ENCODE measurements at places on chromosomes 16 and 17.

DNA sequence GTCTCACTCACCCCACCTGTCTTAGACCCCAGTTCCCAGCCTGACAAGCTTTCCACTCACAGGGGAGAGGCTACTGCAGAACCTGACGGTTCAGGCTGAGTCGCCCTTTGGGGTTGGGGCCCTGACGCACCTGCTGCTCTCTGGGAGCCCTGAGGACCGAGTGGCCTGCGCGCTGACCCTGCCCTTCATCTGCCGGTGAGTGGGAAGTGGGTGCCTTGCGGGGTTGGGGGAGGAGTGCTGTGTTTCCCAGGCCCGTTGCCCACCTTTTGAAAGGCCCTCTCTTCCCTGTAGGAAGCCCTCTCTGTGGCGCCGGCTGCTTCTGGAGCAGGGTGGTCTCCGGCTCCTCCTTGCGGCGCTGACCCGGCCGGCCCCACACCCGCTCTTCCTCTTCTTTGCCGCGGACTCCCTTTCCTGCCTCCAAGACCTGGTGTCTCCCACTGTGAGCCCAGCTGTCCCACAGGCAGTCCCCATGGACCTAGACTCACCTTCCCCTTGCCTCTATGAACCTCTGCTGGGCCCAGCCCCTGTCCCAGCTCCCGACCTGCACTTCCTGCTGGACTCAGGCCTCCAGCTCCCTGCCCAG, 6.1 kb upstream of the TGFB1I1 start:
- no peak for DNase-seq

DNA sequence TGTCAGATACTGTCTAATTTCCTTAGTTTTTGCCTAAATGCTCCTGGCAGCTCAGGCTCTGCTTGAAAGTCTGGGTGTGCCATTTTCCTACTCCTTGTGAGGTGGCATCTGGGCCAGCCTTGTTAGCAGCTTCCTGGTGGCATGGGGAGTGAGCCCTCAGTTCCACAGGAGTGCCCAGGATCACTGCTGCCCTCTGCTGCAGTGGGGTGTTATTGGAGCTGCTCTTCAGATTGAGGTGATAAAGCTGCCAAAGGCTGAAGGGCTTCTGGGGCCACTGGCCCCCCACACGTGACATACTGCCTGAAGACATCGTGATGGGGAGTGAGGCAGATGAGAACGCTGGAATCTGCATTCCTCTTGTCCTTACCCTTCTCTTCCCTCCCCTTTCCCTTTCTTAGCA, 27.4 kb downstream of the CEP95 start:
- no peak for DNase-seq

DNA sequence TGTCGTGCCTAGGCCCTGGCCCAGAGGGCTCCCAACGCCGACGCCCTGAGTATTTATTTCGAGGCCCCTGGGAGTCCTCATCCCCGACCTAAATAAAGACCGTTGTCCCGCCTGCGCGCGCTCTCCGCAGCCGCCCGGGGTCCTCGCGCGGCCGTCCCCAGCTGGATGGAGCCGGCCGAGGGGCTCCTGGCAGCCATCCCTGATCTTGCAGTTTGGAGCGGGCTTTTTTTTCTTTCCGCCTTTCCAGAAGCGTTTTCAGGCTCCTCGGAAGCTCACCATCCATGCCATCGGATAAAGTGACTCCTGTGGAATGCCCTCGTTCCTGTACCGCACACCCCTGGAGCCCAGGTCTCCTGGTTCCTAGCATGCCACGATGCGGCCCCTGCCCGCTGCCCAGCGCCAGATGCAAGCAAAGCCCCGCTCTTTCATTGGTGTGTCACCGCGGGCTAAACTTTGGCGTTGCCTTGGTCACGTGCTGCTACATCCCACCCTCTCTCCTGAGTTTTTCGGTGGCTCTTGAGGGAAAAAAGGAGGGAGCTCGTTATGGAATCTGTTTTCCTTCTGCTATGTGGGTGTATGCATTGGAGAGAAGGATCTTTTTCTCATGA, 716 bp downstream of the TMEM94 start:
- peak; percentile 4 for DNase-seq

DNA sequence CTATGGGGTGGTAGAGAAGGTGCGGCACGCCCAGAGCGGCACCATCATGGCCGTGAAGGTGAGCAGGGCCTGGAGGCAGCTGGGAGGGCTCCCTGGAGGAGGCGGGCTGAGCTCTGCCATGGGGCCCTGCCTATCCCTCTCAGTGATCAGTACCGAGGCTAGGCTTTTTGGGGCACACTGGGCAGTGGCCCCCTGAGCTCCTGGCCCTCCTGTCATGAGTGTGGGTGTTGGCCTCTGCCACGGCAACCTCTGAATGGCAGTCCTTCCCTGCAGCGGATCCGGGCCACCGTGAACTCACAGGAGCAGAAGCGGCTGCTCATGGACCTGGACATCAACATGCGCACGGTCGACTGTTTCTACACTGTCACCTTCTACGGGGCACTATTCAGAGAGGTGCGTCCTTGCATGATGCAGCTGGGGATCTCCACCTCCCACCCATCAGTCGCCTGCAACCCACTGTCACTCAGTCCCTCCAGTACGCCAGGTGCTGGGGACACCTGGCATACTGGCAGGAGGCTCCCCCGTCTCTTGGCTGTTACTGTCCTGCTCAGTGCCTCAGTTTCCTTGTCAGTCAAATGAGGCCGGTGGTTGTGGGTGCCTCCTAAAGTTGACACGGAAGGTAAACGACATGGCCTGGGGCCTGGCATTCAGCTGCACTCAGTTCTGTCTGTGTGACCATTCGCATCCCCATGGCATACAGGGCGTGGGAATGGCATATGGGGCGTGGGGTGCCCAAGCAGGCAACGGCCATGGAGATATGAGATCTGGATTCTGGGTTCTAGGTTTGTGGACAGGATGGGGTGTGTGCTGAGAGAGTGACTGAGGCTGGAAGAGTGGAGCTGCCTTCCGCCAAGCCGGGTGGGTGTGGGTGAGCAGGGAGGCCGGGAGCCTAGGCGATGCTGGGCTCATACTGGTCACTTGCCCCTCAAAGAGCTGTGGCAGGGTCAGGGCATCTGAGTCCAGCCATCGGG, 16.4 kb downstream of the MAP2K3 start:
- no peak for DNase-seq

- no peak for DNase-seq
Measured at GRCh38 chr16:79186196-79186595, 414.3 kb downstream of the MAF start.

DNA sequence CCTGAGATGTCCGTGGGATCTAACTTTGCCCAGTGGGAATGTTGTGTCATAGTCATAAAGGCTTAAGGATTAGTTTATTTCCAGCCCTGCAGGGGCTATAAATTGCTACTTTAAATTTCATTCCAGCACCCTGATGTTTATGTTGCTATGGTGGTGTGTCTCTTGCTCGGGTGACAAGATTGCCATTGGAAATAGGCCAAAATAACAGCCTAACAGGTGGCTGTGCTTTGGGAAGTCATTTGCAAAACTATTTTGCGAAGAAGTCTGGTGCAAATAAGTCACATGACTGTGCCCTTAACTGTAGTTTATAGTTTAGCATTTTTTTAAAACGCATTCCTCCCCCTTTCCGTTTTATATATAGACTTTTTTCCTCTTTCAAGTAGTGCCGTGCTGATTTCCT, 23.1 kb downstream of the PITPNC1 start:
- no peak for DNase-seq

GRCh38 chr17:44842748-44843147, 4.9 kb upstream of the HIGD1B start:
- DNase-seq = no peak

- DNase-seq = no peak
Measured at GRCh38 chr17:60091908-60092331, 13.2 kb upstream of the HEATR6 start.

DNA sequence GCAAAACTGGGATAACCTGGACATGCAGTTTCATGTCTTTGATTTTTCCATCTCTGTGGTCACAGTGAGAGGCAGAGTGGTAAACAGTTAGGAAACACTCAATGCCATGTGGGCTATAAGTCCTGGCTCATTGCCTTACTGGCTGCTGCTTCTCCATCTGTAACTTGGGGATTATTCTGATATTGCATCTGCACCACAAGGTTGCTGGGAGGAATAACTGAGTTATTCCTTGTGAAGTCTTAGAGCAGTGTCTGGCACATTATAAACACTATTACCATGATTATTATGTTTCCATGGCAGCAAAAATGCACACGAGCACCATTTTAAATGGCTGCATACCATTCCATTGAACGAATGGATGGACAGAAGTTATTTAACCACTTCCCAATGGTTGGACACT, 111.7 kb upstream of the CDH5 start:
- no peak for DNase-seq

DNA sequence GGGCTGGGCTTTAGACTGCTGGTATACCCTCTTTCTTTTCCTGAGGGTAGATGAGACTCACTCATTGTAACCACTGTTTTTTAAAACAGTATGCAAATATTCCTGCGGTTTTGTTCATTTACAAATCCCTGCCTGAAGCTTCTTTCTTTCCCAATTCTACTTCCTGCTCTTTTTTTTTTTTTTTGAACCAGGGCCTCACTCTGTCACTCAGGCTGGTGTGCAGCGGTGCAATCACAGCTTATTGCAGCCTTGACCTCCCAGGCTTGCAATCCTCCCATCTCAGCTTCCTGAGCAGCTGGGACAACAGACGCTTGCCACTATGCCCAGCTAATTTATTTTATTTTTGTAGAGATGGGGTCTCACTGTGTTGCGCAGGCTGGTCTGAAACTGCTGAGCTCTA, 8.0 kb upstream of the SULT1A1 start:
- DNase-seq = no peak

DNA sequence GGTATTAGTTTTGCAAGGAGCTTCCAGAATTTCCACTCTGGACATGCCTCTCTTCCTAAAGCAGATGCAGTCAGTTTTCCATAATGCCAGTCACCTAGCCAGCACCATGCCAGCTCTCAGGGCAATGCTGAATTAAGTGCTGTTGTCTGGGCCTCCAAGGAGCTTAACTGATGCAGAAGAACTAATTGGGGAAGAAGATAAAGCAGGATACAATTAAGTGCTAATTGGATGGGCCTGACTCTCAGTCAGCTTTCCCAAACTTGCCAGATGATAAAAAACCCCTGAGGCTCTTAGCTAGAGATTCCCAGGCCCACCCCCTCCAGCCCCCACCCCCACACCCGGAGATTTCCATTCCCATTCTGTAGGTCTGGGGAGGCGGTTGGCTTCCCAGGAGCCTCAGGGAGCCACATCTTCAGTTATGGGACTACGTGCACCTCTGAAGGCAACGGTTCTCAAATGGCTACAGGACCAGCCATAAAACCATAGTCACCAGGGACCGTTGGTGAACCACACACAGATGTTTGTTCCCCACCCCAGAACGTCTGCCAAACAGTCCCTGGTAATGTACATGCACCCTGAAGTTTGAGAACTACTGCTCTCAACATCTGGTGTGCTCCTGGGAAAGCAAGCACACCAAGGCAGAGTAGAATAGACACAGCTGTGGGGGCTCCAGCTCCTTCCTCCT, 499.1 kb upstream of the CDH5 start:
- no peak for DNase-seq

GRCh38 chr17:44977065-44977464, 9.0 kb upstream of the C1QL1 start:
- no peak for DNase-seq

- no peak for DNase-seq
Measured at GRCh38 chr17:66018786-66019185, 173.1 kb downstream of the CEP112 start.

DNA sequence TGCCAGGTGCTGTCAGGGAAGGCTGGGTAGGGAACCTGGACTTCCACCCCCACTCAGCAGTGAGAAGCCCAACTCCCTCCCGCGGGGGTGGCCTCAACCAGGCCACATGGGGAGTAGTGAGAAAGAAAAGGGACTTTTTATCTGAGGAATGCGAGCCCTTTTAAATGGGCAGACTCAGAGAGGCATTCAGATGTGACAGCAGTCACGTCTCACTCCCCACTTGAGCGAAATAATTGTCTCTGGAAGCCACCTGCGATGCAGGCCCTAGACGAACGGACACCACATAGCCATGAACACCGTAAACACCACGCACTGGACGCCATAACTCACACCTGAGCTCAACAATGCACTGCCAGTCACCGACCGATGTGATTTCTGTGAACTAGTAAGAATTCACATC, 11.9 kb upstream of the CD300E start:
- no peak for DNase-seq
